ENCODE measurements at places on chromosomes 4 and X.

DNA sequence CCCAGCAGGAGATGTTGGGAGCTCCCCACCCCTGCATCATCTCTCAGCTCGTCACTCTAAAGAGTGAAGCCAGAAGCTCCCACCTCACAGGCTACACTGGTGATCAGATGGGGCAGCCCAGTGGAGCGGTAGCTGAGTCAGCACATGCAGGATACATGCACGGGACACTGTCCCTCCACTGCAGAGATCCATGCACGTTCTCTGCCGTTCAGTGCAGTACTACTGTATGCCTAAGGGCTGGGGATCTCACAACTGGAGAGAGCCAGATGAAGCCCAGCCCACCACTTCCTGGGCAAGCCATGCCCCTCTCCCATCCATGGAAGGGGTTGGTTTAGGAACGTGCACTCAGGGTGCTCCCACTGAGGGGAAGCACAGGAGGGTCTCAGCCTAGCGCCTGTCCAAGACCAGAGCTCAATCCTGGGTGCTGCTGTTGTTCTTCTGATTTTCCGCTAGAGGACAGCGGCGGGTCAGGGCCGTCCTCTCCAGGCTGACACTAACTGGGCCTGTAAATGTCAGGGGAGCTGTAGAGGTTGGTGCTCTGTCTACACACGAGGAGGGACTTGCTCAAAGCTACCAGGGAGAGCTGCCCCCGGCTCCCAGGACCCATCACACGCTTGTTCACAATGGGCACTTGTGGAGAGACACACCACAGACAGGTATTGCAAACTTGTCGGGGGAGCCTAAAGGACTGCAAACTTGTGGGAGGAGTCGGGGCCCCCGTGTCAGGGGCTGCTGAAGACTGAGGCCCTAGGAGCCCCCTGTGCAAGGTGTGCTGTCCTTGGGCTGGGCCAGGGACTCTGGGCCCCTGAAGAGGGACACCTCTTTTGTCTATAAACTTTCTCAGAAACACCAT is 18.2 kb upstream of the ABLIM2 start:
- no peak for DNase-seq

GRCh38 chrX:23732704-23733103 is 10.4 kb downstream of the ACOT9 start:
- DNase-seq: no peak

GRCh38 chrX:45449982-45450381 is 249.3 kb upstream of the DIPK2B start:
- DNase-seq: no peak

DNA sequence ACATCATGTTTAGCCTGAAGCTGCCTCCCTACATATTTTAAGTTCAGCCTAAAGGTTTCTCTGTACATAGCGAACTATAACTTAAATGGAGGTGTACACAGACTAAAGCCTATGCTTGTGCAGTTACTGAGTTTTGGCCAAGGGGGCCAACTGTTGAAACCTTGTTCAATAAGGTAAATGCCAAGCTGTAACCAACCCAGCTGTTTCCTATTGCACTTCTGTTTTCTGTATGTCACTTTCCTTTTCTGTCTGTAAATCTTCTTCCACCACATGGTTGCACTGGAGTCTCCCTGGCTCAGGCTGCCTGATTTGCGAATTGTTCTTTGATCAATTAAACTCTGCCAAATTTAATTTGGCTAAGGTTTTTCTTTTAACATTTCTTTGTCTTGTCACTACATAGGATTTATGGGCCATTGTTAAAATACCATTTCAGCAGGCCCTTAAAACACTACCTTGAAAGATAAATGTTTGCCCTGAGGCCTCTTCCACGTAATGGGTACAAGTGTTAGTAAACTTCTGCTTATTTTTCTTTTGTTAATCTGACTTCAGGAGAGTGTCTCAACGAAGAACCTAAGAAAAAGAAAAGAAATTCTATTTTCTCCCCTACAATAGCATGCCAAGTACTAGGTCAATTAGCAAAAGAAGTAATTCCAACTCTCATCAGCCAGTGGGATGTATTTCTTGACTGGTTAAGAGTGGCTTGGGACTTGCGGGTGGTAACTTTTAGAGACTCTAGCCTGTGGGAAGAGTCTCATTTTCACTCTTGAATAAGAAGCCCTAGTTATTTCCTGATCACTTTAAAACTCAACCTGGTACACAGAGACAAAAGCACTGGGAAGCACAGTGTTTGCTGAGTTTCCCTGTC is 45.7 kb upstream of the PRSS12 start:
- DNase-seq: no peak

GRCh38 chr4:2083116-2083825 is 24.1 kb downstream of the NAT8L start:
- no peak for DNase-seq

DNA sequence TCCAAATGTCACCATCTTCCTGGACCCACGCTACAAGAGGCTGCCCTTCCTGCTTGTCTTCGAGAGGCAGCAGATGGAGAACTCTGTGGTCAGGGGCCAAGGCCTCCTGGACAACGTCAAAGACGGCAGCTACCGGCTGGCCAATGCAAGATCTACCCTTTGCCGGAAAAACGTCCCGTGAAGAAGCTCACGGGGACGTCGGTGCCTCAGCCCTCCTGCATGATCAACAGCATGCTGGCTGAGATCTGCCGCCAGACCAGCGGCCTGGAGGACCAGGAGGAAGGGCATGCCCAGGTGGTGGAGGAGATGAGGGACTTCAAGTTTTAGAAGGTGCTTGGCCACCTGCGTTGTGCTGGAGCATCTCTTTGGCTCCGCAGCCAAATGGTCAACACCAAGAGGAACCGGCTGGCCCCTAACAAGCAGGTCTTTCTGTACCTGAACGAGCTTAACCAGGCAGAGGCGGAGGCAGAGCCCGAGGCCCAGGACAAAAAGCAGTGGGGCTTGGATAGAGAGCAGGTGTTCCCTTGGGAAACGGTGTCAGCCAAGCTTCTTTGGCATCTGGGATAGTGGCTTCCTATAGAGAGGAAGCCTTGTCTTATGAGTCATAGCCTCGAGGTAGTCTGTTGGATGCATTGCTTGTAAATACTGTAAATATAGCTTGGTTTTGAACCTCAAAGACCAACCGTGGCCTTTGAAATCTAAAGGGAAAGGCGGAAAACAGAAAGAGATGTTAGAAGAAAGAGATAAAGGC is 94.8 kb upstream of the ELOVL6 start:
- DNase-seq: no peak

DNA sequence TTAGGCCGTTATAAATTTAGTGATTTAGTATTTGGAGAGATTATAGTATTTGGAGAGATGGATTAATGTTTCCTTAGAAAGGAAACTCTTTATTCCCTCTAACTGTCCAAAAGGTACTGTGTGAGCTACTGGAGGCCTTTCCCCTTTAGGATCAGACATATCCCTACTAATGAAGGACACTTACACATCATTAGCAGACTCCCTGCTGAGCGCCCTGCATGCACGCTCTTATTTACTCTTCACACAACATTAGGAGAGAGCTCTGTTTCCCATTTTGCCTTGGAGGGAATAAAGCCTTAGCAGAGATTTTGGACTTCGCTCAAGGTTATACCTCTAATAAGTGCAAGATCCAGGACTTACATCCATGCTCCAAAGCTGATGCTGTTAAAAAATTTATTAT is 17.8 kb upstream of the STOX2 start:
- DNase-seq: no peak

GRCh38 chr4:56728512-56728911 is 47.4 kb upstream of the HOPX start:
- DNase-seq: no peak

DNA sequence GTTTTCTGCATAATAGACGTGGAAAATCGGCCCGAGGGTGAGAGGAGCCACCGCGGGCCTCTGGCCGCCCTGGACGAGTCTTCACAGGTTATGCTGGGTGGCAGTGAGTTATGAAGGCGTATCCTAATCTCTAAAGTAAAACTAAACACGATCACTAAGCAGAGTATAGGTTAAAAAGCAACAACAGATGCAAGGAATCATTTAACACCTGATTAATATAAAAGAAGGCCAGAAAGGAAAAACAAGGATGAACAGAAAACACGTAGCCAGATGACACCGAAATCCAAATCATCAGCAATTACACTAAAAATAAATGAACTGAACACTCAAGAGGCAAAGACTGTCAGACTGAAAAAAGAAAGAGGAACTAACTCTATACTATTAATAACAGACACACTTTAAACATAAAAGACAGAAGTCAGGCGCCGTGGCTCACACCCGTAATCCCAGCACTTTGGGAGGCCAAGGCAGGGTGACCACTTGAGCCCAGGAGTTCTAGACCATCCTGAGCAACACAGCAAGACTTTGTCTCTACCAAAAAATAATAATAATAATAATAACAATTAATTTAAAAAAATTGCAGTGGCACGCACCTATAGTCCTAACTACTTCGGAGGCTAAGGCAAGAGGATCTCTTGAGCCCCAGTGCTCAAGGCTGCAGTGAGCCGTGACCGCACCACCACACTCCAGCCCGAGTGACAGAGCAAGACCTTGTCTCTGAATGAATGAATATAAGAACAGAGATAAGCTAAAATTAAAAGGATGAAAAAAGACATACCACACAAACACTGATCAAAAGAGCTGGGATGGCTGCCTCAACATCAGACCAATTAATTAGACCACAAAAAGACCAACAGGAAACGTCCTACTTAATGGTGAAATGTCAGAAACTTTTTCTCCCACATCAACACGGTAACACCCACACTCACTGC is 30.0 kb downstream of the CTBP1 start:
- DNase-seq: no peak

DNA sequence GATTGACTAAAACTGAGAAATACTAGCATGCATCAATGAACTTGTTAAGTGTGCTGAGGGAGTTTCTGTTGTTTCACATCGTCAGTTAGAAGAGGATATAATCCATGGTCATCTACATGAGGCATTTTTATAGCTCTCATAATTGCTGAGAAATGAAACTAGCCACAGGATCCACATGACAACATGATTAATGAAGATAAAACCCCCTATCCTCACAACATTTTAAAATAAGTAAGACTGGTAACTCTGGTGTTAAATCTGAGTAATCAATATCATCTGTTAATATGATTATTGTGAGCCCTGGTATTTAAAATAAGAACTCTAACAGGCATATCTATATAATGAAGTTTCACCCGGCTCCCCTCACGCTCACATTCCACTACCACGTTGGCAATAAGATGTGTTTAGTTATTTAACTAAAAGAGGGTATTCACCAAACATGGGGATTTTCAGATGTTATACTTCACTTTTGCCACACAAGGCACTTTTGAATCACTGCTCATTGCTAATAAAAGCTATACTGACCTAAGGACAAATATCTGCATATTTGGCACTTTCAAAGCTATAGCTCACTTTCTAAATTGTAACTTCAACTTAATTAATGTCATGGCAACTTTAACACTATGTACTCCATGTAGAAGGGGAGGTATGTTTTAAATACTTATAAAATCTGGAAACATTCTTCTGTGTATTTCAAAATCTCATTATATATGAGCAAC is 6.7 kb downstream of the UNC5C start:
- no peak for DNase-seq

DNA sequence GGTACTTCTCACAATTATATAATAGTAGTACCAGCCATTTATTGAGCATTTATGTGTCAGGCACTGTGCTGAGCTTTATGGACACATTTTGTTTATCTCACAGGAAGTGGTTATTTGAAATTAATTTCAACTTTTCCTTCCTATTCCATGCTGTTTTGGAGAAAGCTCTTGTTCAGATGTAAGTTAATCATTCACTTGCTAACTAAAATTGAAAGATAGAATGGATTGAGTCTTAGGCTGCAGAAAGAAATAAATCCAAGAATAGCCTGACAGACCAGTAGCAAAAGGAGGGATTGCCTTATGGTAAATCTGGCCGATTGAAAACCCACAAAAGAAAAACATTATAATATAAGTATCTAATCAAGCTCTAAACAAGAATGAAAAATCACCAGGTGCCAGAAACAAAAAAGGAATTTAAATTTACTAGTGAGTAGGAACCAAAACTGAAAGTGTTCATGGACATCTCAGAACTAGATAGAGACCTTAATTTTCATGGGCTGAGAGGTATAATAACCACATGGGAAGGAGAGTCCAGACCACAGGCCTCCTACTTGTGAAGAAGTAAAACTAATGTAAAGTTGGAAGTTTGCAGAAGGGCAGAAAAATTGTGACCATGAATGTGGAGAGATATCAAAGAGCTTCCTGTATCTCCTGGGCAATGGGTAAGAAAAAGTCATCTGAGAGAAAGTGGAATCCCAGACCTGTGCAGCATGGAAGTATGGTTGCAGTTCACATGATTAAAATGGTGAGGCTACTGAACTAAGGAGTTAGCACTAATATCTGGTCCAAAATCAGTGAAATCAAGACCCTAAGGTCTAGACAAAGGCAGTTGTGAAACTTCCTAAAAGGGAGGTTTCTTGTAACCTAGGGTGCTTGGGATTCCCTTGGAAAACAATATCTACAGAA is 38.0 kb downstream of the RADX start:
- no peak for DNase-seq

GRCh38 chr4:39134683-39135306 is 47.5 kb upstream of the WDR19 start:
- DNase-seq: no peak

DNA sequence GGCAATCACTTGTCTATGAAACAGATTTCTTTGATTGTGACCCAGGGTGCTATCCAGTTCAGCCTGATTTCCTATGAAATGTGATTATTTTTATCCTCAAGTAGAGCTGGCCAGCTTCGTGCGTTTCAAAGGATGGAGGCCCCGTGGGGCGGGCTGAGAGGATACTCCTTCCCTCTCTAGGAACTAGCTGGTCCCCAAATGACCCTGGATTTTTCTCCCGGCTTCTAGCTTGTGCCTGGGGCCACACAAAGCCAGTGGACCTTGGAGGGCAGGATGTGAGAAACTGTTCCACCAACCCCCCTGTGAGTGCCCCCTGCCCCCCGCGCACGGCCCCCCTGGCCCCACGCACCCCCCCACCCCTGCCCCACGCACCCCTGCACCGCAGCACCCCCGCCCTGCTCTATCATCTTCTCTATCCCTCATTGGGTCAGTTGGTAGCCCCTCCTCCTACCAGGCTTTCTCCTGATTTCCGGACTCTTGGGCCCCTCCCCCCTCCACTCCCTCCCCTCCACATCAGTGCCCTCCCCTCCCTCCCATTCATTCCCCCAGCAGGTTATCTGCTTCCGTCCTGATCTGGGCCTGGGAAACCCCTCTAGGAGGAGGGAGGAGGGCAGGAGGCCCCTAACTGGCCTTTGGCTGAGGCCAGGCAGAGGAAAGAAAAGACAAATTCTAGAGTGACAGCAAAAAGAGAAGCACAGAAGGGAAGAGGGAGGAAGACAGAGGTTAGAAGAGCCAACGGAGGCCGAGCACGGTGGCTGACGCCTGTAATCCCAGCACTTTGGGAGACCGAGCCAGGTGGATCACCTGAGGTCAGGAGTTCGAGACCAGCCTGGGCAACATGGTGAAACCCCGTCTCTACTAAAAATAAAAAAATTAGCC is 3.3 kb downstream of the XPNPEP2 start:
- no peak for DNase-seq

GRCh38 chr4:111798840-111799239 is 346.4 kb upstream of the FAM241A start:
- no peak for DNase-seq

DNA sequence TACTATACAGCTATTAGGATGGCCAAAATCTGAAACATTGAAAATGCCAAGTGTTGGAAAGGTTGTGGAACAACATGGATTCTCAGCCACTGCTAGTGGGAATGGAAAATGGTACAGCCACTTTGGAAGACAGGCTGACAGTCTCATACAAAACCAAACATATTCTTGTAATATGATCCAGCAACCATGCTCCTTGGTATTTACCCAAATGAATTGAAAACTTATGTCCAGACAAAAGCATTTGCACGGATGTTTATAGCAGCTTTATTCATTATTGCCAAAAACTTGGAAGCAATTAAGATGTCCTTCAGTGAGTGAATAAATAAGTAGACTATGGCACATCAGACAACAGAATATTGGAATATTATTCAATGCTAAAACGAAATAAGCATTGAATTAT is 105.8 kb upstream of the DCLK2 start:
- DNase-seq: no peak

GRCh38 chr4:107561481-107561880 is 158.6 kb downstream of the PAPSS1 start:
- no peak for DNase-seq
